ENCODE measurements at places on chromosomes 3 and 15. TPM values are rescaled to one million over a fixed set of nuclear protein-coding genes. Genes with fewer than 3 reads are reported as not detected.

ARNT2 gene
- total RNA-seq = 3.7 TPM

AHSG gene
- total RNA-seq = not detected

KLHL40 gene
- total RNA-seq = not detected

BCHE gene
- 13.4 TPM for total RNA-seq

AADACL2 gene
- total RNA-seq = not detected

TTC21A gene
- 3.6 TPM for total RNA-seq

NR2E3 gene
- 0.25 TPM for total RNA-seq

ZBBX gene
- total RNA-seq = 0.12 TPM

ETFA gene
- 113 TPM for total RNA-seq

ADAMTS17 gene
- 0.11 TPM for total RNA-seq

P2RY1 gene
- total RNA-seq = 1.1 TPM

CIDEC gene
- not detected for total RNA-seq
